Sigmoid colon (tissue), 7 donors: ENCODE measurements at places on chromosomes 4 and X.

DNA sequence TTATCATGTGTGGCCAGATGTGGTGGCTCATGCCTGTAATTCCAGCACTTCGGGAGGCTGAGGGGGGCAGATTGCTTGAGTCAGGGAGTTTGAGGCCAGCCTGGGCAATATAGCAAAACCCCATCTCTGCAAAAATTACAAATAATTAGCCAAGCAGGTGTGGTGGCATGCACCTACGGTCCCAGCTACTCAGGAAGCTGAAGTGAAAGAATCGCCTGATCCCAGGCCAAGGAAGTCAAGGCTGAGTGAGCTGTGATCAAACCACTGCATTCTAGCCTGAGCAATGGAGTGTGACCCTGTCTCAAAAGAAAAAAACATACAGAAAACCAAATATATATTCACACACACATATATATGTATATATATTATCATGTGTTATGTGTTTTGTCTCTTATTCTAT is 15.0 kb downstream of the APELA start:
- DNase-seq = no peak

- no peak for DNase-seq
Observed at GRCh38 chr4:890036-890695, 42.0 kb downstream of the GAK start.

DNA sequence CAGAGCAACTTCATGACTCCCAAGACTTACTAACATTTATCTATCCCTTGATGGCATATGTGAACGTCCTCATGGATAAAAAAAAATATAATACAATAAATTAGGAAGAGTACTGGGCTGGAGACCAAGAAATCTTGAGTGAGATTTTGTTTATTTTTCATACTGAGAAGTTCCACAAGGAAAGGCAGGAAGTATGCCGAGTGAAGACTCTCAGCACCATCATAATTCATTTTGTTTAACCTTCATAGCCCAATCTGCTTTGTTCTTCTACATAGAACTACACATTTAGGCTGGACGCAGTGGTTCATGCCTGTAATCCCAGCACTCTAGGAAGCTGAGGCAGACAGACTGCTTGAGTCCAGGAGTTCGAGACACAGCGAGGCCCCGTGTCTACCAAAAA is 198.3 kb downstream of the NSUN7 start:
- DNase-seq = no peak

DNA sequence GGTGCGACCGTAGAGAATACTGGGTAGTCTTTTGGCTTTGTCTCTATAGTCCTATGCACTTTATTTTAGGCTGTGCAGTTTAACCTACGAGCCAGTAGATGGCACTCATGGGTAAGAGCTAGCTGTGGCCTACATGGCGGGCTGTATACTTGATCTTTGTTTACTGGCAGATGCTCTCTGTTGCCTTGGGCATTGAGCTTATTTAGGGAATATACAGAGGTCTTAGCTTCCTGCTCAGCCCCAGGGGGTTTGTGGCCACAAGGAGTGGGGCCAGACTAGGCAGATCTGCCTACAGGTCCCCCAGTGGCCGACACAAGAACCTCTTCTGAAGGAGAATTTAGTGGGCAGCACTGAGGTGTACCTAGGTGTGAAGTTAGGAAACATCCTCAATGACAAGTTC is 227.6 kb upstream of the HDX start:
- peak; percentile 63 for DNase-seq

GRCh38 chr4:17773135-17773698 is 8.2 kb downstream of the FAM184B start:
- DNase-seq = no peak

- DNase-seq = no peak
Observed at GRCh38 chr4:19592391-19592790, 659.3 kb upstream of the SLIT2 start.

GRCh38 chr4:13836946-13837912 is 209.7 kb upstream of the BOD1L1 start:
- no peak for DNase-seq

DNA sequence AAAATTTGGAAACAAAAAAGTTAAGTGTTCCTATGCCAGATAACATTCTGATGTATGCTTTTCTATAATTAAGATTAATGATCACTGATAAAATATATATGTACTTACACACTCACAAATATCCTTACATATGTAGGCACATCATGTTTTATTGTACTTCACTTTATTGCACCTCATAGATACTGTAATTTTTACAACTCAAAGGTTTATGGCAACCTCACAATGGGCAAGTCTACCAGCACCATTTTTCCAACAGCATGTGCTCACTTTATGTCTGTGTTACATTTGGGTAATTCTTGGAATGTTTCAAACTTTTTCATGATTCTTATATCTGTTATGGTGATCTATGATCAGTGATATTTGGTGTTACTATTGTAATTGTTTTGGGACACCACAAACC is 57.8 kb upstream of the GPRIN3 start:
- no peak for DNase-seq

GRCh38 chr4:101254776-101255175 is 92.5 kb downstream of the PPP3CA start:
- no peak for DNase-seq

DNA sequence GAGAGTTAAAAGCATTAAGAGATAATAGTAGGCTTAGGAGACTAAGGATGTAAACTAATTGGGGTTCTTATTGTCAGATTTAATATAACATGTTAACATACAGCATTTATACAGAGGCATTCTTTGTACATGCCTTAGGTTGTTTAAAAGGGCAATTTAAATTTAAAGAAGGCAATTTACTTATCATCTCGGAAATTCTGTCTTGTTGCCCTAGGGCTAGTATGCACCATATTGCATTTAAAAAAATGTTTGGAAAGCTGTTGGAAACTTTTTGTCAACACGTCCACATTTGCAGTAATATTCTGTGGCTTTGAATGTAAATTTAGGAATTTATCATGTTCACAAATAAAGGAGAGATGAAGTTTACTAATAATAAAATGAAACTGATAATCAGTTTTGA is 25.5 kb downstream of the GALNT7 start:
- no peak for DNase-seq

- DNase-seq = no peak
Observed at GRCh38 chr4:15317246-15317645, 110.6 kb upstream of the C1QTNF7 start.

DNA sequence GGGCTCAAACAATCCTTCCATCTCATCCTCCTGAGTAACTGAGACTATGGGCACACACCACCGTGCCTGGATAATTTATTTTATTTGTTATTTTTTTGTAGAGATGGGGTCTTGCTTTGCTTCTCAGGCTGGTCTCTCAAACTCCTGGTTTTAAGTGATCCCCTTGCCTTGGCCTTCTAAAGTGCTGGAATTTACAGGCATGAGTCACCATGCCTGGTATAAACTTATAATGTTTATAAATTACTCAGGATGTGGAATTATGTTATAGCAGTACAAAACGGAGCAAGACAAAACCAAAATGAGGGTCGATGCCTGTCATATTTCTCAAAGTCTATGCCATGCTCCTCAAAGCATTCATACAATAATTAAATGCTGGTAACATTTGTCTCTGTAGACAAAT is 29.8 kb upstream of the TEX13C start:
- DNase-seq = no peak

- no peak for DNase-seq
Observed at GRCh38 chr4:111639876-111640275, 505.4 kb upstream of the FAM241A start.

DNA sequence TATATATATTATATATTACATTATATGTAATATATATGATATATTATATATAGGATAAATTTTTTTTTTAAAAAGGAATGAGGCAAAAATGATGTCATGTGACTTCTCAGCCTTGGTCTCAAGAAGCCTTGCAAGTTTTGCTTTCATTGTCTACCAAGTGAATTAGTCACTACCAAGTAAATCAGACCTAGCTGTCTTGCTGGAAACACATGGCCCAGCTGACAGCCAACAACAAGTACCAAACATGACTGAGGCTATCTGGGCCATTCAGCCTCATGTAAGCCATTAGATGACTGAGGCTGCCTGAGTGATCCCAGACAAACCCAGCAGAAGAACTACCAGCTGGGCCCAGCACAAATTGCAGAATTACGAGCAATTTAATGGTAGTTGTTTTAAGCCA is 44.9 kb downstream of the HAND2 start:
- DNase-seq = no peak

GRCh38 chrX:107706309-107706708 is 69.3 kb downstream of the TSC22D3 start:
- peak; percentile 34 for DNase-seq

DNA sequence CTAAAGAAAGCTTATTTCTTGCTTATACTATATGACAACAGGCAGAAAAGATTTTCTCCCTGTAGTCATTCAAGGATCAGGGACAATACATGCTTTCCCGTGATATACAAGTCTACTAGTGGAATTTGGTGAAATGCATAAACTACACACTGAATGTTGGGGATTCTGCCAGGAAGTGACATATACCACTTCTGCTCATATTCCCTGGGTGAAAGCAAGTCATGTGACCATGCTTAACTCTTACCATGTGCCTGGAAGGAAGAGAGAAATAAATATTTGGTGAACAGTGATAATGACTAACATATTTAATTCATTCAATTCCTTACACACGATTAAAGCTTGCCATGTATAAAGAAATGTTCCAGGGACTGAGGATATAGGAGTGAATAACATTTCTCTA is 534.6 kb downstream of the PPARGC1A start:
- DNase-seq = no peak

GRCh38 chr4:153223930-153224329 is 19.7 kb downstream of the TRIM2 start:
- DNase-seq = no peak

DNA sequence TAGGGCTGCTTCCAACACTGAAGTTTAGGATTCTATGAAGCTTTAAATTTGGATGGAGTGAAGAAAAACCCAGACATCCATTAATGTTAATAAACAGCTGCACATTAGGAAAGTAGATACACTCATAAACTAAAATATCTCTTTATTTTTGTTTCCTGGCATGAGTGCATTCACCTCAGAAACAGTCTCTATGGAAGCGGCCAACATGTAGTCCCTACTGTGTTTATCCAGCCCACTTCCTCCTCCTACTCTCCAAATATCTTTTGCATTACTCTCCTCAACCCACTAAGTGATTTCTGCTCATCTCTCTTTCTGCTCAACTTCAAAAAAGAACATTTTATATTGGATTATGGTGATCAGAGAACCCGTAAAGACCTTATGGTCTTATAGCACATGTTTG is 180.3 kb upstream of the MXRA5 start:
- DNase-seq = no peak

GRCh38 chr4:58175024-58175423 is 1064.8 kb upstream of the IGFBP7 start:
- no peak for DNase-seq

- no peak for DNase-seq
Observed at GRCh38 chr4:54800831-54801530, 143.2 kb downstream of the KIT start.

- no peak for DNase-seq
Observed at GRCh38 chrX:150719621-150720020, 26.4 kb downstream of the MTMR1 start.

GRCh38 chr4:64727960-64728359 is 318.7 kb upstream of the TECRL start:
- no peak for DNase-seq

GRCh38 chr4:140066031-140066930 is 87.7 kb downstream of the MAML3 start:
- DNase-seq = no peak

GRCh38 chr4:154529728-154530519 is 20.3 kb downstream of the PLRG1 start:
- no peak for DNase-seq

DNA sequence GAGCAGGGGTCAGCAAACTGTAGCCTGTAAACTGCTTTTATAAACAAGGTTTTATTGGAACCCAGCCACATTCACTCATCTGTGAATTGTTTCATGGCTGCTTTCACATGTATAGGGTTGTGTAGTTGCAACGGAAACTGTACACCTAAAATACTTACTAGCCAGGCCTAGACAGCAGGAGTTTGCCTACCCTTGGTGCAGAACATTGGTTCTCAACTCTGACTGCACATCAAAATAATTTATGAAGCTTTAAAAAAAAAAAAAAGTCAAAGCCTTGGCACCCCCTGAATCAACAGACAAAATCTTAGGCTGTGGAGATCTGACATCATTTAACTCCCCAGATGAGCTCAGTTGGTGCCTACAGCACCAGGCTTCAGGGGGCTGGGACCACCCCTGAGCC is 27.8 kb downstream of the ADGRA3 start:
- no peak for DNase-seq

DNA sequence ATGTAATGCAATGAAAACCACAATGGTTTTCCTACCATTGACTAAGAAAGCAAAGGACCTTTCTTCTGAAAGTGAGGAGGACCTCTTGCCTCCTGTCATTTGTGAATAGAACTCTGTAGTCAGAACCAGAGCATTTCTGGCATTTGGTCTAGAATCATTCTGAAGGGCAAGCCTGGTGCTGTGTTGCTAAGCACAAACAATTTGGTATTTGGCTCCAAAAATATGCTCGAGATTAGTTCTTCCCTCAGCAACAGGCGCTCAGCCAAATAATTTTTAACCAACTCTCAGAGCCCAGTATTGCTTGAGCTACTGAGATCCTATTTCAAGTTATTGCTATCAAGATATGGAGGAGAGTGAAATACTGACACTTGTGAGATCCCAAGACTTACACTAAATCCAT is 71.0 kb downstream of the SNCA start:
- no peak for DNase-seq

DNA sequence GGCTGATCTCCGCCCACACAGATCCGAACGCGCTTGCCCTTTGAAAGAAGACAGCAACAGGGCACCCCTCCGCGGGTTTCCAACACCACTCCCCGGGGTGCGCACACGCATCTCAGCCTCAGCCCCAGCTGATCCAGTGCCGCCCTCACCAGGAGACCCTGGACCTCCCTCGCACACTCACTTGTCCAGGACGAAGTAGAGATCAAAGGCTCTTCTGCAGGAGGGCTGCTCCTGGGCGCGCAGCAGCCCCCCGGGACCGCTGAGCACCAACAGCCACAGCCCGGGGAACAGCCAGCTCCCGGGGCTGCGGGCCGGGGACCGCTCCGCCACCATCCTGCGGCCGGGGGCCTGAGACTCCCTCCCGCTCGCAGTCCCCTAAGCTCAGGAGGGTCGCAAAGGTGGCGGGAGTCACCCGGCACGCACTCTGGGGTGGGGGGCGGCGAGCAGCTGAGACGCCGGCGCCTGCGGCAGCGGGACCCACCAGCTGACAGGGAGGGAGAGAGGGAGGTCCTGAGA is 743 bp downstream of the ANTXR2 start:
- peak; percentile 78 for DNase-seq

GRCh38 chr4:153211986-153212728 is 7.9 kb downstream of the TRIM2 start:
- DNase-seq = no peak
